ENCODE measurements at places on chromosomes 13 and 19.

GRCh38 chr19:12564016-12564664 lies 12.9 kb upstream of the ZNF564 start:
- DNase-seq: peak; percentile 97

GRCh38 chr13:27526516-27526915 lies 76.2 kb upstream of the MTIF3 start:
- no peak for DNase-seq

GRCh38 chr13:91493442-91493841 lies 95.0 kb downstream of the GPC5 start:
- DNase-seq: no peak

- DNase-seq: no peak
These were observed 121.7 kb downstream of the ZNF429 start for GRCh38 chr19:21626924-21627697.

DNA sequence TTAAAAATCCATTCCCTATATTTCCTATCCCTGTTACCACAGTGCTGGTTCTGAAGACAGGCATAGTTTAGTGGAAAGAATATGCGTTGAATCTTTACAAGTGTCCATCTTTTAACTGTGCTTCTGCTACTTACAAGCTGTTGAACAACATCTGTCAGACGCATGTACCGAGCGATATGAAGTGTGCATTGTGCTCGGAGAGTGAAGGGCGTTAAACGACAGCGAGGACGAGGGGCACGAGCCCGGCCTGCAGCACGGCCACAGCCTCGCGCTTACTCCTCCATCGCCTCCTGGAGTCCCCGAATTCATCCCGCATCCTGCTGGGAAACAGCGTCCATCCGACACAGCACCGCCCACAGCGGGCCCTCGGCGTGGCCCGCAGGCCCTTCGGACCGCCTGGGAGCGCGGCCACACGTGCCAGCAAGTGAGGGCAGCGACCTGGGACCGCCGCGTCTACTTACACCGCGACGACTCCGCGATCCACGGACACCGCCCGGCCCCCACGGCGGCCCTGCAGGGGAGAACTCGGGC lies 514 bp downstream of the PCID2 start:
- DNase-seq: no peak

GRCh38 chr13:41700790-41701310 lies 243.5 kb downstream of the RGCC start:
- DNase-seq: no peak

DNA sequence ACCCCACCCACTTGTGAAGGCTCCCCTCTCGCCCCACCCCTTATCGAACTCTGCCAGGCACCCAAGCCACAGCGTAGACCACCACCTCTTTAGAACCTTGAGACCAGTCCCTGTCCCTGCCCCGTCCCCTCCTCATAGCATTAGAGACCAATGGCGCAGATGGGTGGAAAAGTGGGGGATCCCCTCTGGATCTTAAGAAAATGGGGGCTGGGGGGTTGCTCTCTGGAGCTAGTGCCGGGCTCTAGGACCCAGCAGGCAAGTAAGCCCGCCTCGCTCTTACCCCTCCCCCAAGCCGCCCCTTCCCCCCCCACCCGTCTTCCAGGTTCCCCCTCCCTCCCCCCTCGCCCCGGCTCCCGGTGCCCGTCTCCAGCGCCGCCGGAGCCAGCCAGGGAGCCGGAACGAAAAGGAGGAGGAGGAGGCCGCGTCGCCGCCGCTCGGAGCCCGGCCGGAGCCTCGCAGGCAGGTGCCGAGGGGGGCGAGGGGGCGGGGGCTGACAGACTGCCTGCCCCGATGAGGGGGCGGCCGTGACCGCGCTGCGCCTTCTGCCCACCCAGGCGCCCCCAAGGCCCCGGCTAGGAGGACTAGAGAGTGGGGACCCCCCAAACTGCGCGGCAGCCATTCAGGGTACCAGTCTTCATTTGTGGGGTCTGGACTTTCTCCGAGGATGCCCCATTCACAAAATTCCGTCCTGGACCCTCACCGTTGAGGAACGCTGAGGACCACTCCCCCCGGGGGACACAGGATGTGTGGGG lies at the start of gene SPRED3:
Gene SPRED3, plus strand, starts transcription at position 349 of the 752 bp plus-strand sequence. CDS start 1,606 bp downstream, outside the sequence.
- no peak for DNase-seq

- no peak for DNase-seq
These were observed 870.2 kb downstream of the EFNB2 start for GRCh38 chr13:105665284-105665683.

DNA sequence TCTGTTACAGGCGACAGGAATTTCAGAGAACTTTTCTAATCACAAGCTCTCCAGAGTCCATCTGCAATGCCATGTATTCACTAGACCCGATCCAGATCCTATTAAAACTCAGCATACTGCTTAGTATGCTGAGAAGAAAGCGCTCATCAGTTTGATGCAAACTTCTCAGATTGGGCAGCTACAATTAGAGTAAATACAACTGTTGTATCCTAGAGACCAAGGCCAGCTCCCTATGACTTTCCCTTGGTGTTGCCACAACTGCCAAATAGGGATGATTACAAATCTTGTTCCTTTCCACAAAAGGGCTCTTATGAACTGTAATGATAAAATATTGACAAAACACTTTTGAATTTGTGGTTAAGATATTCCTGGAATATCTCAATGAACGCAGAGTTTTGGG lies 191.2 kb downstream of the SPRY2 start:
- no peak for DNase-seq

- peak; percentile 80 for DNase-seq
These were observed at the start of gene HSH2D for GRCh38 chr19:16143399-16144215. TSS of gene HSH2D (plus strand) at chr19:16143685. CDS start at chr19:16148751, 5,066 bp downstream.

DNA sequence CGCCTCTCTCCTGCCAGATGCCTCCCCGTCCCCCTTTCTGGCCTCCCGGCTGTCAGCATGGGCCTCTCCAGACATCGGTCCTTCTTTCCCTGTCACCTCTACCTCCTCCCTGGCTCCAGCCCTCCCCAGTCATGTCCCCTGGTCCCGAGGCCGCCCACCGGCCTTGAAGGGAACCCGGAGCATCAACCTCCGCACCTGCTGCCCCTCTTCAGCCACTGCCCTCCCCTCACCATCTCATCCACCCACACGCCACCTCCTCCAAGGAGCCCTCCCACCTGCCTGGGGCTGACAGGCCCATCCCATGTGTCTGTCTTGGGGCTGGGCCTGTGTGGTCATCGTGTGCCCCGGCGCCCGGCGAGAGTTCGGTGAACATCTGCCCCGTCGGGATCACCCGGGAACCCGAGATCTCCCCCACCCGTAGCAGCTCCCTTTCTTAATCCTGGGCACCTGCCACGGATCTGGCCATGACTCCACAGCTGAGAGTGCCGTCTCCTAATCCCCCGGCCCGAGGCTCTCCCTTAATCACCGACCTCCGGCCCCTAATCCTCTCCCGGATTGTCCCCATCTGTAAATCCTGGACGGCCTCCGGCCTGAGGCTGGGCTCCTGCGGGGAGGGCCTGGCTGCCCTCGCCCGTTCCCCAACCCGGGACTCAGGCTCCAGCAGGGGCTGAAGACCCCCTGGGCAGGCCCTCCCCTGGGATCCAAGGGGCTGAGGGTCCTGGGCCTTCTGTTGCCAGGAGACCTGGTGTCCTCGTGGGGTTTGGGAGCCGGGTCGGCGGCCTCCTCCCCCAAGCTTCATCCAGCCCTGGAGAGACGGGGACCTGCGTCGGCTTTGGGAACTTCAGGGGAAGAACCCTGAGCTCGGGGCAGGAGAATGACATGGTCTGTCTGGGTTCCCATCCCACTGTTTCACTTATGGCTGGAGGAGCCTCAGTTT lies 5.9 kb downstream of the HCN2 start:
- DNase-seq: no peak

GRCh38 chr19:17751103-17751911 lies at the start of gene FCHO1:
TSS of gene FCHO1 (plus strand) at chr19:17751477. CDS start at chr19:17755165, 3,688 bp downstream.
- DNase-seq: peak; percentile 88

DNA sequence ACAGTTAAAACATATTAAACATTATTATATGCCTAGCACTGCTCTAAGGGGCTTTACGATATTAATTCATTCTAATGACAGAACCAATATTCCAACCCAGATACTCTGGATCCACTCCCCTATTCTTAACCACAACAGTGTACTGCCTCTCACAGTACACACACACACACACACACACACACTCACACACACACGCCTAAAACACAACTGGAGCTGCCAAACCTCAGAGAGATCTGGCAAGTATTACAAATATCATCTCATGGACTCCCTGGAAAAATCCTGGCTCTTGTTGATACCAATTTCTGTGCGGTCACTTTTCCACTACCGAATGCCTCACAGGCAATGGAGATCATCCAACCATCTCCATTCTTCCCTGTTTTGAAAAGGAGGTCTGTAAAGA lies 1.3 kb downstream of the ZNF780A start:
- no peak for DNase-seq

GRCh38 chr19:17138937-17139598 lies 63.5 kb downstream of the MYO9B start:
- DNase-seq: no peak

GRCh38 chr13:106561551-106562170 lies 6.3 kb downstream of the ARGLU1 start:
- peak; percentile 46 for DNase-seq

DNA sequence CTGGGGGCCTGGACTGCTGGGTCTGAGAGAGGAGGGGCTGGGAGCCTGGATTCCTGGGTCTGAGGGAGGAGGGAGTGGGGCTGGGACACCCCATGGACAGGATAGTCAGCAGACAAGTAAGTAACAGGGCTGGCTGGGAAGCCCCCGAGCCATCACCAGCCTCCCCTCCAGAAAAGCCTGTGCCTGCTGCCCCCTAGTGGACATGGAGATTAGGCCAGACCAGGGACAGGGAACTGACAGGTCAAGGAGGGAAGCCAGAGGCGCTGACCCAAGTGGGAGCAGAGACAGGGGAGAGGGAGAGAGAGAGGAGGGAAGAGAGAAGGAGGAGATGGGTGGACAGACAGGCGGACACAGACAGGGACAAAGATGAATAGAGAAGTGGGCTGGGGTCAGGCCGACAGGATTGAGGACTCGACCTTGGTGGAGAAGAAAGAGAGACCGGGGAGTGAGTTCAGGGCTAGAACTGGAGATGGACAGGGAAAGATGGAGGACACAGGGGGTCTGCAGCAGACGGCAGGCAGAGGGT lies 6.7 kb upstream of the ERFL start:
- peak; percentile 84 for DNase-seq

GRCh38 chr19:58563034-58563573 lies 4.7 kb upstream of the UBE2M start:
- DNase-seq: peak; percentile 68

DNA sequence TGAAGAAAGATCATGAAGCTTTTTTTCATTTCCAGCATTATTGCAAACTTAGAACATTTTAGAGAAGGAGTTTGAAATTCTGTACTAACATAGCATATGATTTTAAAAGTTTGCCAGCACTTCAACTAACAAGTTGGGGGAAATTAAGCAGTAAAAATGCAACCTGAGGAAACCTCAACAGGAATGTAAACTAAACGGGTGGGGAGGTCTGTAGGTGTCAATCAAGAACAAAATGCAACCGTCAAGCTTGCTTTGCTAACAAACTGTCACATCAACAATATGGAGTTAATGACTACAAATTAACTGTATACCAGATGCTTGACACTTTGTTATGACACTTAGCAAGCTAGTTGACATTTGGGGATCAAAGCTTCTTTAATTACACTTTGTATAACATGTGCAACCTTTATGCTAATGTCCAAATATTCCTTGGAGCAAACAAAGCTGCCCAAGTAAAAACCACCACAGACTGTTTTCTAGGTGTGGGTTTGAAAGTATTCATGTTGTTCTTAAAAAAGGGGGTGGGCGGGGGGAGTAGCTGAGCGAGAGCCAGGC lies 52.1 kb downstream of the DACH1 start:
- DNase-seq: no peak
